IMR-90 (cell line): ENCODE measurements at places on chromosomes 12 and 14. TPM values are rescaled to one million over a fixed set of nuclear protein-coding genes. Genes with fewer than 3 reads are reported as not detected.
A peak's percentile ranks its signal among the peaks of the same experiment; 100 is the strongest.

- no peak overlapping the region for H3K4me3 ChIP-seq
- H3K27me3 ChIP-seq = no peaks in the 10 kb centered on the region
Observed at GRCh38 chr14:34623506-34623905, 6.4 kb downstream of the SNX6 start.

DNA sequence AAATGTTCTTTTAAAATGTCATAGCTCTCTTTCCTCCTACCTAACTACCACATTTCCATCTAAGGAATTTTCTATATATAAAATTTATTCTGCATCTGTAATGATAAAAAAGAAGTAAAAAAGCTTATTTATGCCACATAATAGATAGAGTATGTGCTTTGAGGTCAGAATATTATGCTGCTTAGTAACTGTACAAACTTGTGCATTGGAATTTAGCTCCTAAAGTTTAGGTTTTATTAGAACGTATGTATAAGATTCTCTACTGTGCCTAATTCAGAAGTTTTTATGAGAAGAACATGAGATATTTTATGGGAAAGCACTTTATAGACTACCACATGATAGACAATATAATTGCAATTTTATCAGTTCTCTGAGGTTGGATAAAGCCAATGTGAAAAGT lies 384.6 kb downstream of the SLC16A7 start:
- no peak overlapping the region for H3K27ac ChIP-seq
- peak; percentile 63 for DNase-seq
- no peaks in the 10 kb centered on the region for H3K4me1 ChIP-seq
- H3K4me3 ChIP-seq = no peak overlapping the region
- H3K27me3 ChIP-seq = no peaks in the 10 kb centered on the region
- H3K36me3 ChIP-seq = no peaks in the 10 kb centered on the region

Gene SUDS3
- total RNA-seq = 13.8 and 23.9 TPM in 2 replicates

DNA sequence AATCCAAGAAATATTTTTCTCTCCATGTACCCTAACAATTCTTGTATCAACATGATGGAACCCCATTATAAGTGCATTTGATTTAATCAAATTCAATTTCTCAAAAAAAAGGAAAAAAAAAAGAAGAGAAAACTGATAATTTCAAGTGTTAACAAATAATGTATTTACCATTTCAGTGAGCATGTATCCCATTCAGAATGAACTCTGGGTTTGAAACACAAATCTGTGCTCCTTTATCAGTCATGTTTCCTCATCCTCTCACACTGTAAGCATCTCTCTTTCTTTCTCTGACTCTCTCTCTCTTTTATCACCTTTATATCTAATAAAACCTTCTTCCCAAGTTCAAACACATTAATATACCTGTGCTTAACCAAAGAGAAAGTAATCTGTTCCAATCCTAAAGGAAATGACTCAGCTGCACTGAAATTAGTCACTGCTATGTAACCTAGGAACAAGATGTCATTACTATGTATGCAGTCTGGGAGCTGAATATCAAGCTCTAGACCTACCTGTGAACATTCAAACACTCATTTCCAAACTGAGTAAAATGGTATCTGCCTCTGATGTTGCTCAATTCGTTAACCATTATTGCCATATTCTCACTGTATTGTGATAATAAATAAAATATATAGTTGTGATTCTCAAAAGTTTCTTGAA lies 135.0 kb upstream of the LRIG3 start:
- DNase-seq = peak; percentile 83
- peaks cover 3% of the 10 kb centered on the region; the same call in 1 of the 2 replicates for H3K4me1 ChIP-seq
- H3K4me3 ChIP-seq = no peak overlapping the region
- no peaks in the 10 kb centered on the region for H3K27me3 ChIP-seq
- no peak overlapping the region for H3K27ac ChIP-seq

- no peak overlapping the region for H3K4me3 ChIP-seq
- no peaks in the 10 kb centered on the region for H3K27me3 ChIP-seq
- no peaks in the 10 kb centered on the region for H3K36me3 ChIP-seq
- no peaks in the 10 kb centered on the region for H3K4me1 ChIP-seq
- H3K27ac ChIP-seq = no peak overlapping the region
- peak; percentile 80 for DNase-seq
Observed at GRCh38 chr12:78886719-78887407, 22.3 kb downstream of the SYT1 start.
